Daoy (cell line): ENCODE measurements at places on chromosomes 3 and 15.

DNA sequence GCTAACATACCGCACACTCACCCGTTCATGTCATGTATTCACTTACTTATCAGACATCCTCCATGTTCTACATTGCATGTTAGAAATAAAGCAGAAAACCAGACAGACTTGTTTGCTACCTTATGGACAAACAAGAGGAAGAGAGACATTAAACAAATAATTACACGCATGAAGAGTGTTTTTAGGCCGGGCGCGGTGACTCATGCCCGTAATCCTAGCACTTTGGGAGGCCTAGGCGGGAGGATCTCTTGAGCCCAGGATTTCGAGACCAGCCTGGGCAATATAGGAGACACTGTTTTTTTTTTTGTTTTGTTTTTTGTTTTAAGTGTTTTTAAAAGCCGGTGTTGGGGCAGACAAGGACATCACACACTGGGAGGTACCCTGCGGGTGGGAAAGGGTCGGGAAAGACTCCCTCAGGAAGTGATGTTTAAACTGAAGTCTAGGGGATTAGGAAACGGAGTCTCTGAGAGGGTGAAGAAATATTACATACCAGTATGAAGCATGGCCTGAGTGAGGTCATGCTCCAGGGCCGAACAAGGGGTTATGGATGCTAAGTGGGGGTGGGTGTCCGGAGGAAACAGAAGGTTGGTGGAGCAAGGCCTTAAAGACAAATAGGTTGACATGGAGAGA, 2.1 kb upstream of the USP3 start:
- no peak for DNase-seq

GRCh38 chr15:33994005-33994615, 25.8 kb downstream of the CHRM5 start:
- peak; percentile 50 for DNase-seq

DNA sequence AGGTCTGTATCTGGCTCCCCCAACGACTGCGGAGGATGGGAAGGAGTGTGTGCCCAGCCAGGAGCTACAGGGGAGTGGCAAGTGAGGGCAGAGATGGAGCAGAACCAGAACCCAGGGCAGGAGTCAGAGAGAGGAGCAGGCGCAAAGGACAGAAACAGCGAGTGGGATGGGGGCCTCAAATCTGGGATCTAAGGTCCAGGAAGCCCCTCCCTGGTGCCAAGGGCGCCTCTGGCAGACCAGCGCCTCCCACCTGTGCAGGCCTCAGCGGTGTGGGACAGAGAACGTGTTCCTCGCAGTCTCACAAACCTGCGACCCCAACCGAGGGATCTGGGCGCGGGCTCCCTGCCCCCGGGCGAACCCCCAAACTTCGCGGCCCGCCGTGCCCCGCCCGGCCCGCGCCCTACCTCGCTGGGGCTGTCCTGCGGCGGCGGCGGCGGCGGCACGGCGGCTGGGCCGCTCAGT, 301 bp downstream of the PCBP4 start:
- no peak for DNase-seq

- DNase-seq: no peak
These were observed 176.9 kb upstream of the LMCD1 start for GRCh38 chr3:8324747-8325146.

DNA sequence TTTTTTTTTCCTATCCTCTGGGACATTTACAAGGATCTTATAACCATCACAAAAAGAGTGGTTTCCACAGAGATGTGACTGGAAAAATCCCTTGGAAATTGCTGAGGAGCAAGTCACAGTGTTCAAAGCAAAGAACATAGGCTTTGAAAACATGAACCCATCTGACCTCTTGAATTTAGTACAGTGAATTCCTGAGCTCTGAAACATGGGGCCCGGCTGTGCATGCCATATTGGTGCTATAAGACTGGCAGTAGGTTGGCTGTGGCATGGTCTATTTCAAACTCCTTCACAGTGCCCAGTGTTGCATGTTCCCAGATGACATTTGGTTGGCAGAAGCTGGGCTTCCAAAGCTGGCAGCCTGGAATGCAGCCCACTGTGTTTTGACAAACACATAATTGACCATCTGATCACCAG, 202.2 kb downstream of the TIGIT start:
- peak; percentile 14 for DNase-seq

DNA sequence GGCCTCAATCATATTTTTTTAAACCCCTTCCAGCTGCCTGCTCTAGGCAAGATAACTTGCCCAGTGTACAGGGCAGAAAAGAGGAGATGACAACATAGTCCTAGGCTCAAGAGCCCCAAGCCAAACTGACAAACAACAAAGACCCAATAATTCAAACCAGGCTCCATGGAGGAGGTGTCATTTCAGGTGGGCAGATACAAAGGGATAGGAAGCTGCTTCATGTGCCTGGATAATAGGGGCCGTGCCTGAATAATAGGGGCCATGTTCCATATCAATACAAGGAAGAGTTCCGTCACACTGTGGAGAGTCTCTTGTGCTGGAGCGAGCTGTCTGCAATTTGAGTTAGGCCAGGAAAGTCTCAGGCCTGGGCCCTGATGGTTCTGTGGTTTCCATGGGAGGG, 35.4 kb upstream of the TRIM71 start:
- DNase-seq: no peak

- peak; percentile 23 for DNase-seq
These were observed 1134.2 kb downstream of the ROBO1 start for GRCh38 chr3:78633626-78634025.

- DNase-seq: peak; percentile 52
These were observed 556 bp downstream of the ANKRD63 start for GRCh38 chr15:40282147-40282868.

GRCh38 chr15:75827691-75828090, 15.6 kb upstream of the UBE2Q2 start:
- DNase-seq: no peak

- no peak for DNase-seq
These were observed 183.2 kb upstream of the STAC start for GRCh38 chr3:36197151-36197550.

GRCh38 chr15:68268405-68268804, 9.1 kb upstream of the FEM1B start:
- no peak for DNase-seq

- no peak for DNase-seq
These were observed 38.1 kb upstream of the ZBTB38 start for GRCh38 chr3:141330235-141330634.

GRCh38 chr15:90305932-90306331, 40.5 kb downstream of the NGRN start:
- no peak for DNase-seq

GRCh38 chr15:22915866-22916515, 64.2 kb downstream of the CYFIP1 start:
- DNase-seq: peak; percentile 13

DNA sequence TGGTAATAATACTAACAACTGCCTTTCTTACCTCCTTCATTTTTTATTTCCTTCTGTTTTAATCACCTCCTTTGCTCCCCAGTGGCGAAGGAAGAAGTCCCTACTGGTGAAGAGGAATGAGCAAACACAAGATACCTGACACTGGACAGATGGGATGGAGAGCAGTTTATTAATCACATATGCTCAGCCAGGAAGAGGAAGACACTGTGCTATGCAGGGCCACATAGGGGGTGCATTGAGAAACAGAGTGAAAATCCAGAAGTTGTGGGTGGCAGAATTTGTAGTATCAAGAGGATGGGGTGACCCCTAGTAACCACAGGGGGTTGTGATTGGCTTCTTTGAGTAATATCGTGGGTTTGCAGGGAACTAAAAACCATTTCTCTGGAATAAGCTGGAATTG, 1041.9 kb downstream of the OTOL1 start:
- no peak for DNase-seq

- no peak for DNase-seq
These were observed 64.0 kb downstream of the TMEM212 start for GRCh38 chr3:171906951-171907676.

GRCh38 chr3:52351762-52352368, 35.7 kb downstream of the DNAH1 start:
- no peak for DNase-seq

DNA sequence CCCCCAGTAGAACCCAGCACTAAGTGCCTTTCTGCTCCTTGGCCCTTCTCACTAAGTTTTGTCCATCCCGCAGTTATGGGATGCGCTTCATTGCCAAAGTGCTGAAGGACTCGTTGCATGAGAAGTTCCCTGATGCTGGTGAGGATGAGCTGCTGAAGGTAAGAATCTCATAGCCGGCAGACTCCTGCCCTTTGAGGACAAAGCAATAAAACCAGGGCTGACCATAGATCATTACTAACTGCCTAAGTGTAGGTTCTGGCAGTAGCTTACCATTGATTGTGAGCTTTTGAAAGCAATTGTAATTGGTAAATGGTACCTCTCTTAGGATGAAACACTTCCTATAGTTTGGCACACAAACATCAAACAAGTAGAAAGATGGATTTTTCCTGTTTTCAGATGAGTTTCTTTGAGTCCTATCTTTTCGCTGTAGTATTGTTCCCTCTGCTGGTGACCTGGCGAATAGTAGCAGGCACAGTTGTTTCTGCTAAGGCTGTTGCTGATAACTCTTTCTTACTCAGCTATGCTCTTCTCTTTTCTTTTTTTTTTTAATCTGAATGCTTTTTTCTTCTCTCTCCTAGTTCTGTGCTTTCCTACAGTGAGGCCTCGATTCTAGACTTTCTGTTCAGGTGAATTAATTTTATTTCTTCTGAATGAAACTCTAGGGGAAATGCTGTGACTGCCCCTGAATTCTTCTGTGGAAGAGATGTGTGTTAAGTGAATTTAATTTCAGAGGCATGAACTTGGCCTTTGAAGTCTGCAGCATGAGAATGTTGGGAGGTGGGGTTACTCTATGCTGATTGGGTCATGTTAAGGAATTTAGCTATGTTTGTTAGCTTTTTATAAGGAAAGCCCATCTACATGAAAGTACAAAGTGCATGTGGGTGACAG, 47.4 kb upstream of the CRTC3 start:
- DNase-seq: peak; percentile 17

GRCh38 chr15:83158393-83158792, 49.2 kb downstream of the HDGFL3 start:
- peak; percentile 2 for DNase-seq

GRCh38 chr3:145188079-145188770, 972.8 kb downstream of the PLOD2 start:
- DNase-seq: no peak

GRCh38 chr3:197942956-197943556, 6.9 kb upstream of the RPL35A start:
- peak; percentile 42 for DNase-seq

- DNase-seq: no peak
These were observed 26.8 kb downstream of the CAPN3 start for GRCh38 chr15:42385980-42386700.

- DNase-seq: no peak
These were observed 30.7 kb downstream of the LMCD1 start for GRCh38 chr3:8532251-8532871.

DNA sequence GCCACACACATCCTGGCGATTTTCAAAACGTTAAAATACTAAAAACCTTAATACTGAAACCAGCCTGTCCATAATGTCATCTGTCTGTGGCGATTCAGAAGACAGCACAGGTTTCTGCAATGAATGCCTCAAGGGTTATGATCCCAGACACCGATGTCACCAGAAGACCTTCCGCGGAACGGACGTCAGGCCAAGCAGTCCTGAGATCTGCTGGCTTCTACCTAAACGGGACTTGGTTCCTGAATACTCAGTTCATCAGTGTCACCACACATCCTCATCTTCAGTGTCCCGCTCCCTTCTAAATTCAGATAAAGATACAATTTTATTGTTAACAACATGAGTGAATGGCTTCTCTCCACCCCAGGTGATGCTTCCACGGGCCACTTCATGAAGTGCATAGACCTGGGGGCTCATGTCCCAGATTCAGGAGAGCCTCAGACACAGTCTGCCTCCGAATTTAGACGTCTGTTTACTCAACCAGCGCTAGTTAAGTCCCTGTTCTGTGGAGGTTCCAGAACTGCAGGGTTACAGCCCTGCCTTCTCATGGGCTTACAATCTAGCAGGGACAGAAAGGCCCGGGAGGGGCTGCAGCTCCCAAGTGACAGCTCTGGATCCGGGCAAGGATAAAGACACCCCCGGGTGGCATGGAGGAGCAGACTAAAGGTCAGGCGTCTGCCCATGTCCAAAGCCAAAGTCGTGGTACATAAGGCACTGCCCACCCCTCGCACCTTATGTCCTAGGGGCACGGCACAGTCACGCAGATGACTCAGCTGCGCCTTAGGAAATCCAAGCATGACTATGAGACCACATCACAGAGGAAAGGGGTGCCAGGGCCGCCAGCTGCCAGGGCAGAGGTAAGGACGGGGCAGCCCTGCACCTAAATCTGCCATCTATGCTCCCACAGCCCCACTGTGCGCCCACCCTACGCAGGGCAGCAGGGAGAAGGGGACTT, 75.9 kb downstream of the VGLL4 start:
- peak; percentile 91 for DNase-seq

- DNase-seq: no peak
These were observed 20.7 kb downstream of the HGD start for GRCh38 chr3:120661106-120661905.

DNA sequence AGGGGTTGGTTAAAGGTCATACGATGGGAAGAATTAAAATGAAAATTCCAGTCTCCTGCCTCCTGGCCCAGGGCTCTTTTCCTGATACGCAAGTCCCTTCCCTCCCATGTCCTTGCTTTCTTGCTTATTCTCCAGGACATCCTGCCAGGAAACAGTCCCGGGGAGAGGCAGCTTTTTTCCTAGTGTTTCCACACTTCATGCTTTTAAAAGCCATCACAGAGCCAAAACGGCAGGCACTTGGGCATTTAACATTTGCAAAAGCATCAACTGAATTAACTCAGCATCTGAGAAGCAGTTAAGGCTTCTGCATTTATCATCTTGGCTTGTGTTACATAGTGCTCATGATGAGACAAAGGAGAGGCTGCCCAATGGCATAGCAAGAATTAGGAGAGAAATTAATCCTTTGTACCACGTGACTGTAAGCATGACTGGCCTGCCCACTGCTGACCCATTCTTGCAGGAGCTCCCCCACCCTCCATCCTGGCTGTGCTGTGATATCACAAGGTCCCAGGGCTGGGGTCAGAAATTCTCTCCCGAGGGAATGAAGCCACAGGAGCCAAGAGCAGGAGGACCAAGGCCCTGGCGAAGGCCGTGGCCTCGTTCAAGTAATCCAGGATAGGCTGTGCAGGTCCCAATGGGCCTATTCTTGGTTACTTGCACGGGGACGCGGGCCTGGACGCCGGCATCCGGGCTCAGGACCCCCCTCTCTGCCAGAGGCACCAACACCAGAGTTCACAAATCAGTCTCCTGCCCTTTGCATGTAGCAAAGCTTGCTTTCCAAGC, 21.6 kb upstream of the VILL start:
- DNase-seq: no peak

DNA sequence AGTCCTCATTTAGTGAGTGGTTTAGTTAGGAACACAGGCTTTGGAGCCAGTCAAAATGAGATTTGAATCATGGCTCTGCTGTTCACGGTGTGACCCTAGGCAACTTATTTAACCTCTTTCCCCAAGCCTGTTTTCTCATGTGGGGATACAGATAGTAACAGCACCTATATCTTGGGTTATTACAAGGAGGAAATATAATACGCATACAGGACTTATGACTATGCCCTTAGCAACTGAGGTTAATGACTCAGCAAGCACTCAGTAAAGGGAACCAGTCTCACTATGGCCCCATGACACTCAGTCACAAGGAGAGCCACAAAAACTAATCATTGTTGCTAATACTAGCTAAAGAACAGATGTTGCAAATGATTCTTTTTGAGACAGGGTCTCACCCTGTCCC, 45.9 kb downstream of the SUMF1 start:
- peak; percentile 74 for DNase-seq
